NCI-H1092 treated with DMSO at 0.1 percent for 48 hours (cell line): ENCODE measurements at places on chromosomes 5 and 9.

- DNase-seq: no peak
Measured at GRCh38 chr5:95870105-95870672, 47.7 kb upstream of the GLRX start.

DNA sequence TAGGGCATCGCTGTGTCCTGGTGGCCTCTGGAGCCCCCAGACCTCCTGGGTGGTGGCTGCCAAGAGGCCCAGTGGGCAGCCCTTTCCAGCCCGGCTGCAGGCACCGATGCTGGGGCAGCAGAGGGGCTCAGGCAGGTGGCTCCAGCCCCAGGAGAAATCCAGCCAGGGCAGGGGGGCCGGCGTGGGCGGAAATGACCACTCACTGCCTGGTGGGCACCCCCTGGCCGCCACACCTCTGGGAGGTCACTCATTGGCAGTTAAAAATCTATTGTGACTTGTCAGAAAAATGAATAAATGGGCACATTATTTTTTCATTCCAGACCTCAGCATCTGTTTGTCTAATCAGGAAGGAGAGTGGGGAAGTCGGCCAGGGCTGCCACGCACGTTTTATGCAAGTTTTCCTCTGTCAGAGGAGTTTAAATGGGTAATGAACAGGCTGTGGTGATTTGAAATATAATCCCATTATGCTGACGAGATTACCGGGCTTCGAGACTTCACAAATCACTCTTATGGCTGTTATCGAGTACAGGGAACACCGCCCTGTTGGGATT is 171.9 kb downstream of the GAPVD1 start:
- no peak for DNase-seq

GRCh38 chr5:12250454-12250853 is 346.2 kb upstream of the CTNND2 start:
- no peak for DNase-seq

DNA sequence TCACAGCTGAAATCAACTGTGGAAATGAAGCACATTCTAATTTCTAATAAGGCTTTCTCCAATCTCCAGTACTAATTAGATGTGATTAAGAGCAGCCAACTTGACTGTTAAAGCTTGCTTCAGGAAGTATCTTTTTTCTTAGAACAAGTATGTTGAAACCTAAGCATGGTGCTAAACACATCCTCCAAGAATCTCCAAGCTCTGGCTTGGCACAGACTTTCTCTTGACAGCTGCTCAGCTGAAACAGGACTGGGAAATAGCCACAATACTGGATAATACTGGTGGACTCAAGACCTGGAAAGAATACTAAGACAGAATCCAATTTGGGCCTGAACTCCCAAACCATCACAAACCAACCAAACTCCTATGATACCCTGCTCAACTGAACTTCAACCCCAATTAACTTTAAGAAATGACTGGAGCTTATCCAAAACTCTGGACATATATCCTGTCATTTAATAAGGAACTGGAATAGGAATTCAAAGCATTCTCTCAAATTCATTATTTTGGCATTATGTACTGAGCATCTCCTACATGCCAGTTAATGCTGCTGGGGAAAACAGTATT is 16.2 kb downstream of the PRKAA1 start:
- no peak for DNase-seq

GRCh38 chr9:136295055-136295454 is 8.8 kb downstream of the CCDC187 start:
- DNase-seq: no peak

- DNase-seq: no peak
Measured at GRCh38 chr9:128006332-128006996, 25.7 kb upstream of the EEIG1 start.

- no peak for DNase-seq
Measured at GRCh38 chr5:162392336-162392735, 324.8 kb downstream of the GABRG2 start.
